ENCODE measurements at places on chromosomes 4 and X.

DNA sequence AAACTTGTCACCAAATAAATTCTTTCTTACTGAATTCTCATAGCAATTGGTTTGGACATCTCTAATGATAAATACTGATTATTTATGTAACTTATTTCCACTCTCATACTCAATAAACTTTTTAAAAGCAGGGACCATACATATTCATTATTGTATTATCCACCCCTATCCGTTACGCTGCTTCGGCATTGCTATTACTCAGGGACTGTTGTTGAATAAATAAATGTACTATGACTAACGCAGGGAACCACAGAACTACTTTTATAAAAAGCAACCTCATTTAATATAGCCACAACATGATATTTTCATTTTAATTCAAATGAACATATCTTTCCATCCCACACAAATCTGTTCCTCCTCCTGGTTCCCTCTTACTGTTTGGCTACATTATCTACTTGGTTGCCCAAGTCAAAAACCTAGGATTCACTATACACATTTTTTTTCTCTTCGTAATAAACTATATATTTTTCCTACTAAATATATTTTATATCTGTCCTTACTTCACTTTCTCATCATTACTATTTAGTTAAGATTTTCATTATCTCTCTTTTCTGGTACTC is 14.9 kb upstream of the ANKRD50 start:
- DNase-seq = no peak

DNA sequence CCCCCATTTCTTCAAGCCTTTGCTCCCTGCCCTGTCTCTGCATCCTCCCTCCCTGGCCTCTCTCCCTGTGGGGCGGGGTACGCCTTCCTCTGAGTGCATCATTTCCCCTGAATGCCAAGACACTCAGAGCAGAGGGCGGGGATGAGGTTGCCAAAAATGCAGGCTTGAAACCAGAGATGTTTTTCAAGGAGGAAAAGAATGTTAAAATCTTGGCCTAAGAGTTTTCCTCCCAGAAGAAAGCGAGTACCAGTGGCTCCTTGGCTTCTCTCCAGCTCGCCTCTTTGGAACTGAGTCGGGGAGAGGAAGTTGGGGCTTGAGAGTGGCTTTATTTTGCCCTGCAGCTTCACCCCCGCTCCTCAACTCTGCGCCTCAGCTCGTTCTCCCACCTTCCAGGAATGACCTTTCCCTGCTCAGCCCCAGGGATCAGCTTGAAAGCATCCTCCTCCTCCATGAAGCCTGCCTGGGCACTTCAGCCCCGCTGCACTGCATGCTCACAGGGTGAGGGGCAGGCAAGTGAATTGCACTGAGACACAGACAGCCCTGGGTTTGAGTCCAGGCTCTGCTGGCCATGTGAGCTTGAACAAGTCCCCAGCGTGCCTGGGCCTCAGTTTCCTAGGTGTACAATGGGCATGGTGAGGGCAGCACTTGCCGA is 57.5 kb upstream of the SORCS2 start:
- DNase-seq = no peak

DNA sequence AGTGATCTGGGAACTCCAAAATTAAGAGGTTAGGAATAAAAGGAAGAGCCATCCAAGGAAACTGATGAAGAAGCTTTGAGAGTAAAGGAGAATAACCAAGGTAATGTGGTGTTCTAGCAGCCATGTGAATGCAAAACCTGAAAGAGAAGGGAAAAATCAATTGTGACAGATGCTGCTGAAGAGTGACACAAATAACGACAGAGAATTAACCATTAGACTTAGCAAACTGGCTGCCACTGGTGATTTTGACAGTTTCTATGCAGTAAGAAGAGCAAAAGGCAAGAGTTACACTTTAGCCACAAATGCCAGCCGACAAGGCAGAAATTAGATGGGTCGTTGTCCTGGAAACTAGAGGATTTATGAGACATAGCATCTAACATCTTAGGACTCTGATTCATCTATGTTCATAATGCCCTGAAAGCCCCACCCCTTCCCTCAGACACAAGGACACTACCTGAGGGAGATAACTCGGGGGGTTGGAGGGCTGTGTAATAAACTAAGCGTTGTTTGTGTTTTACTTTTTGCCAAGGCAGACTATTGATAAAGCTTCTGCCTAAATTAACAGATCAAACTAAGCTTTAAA is 13.0 kb upstream of the TMEM144 start:
- DNase-seq = no peak

DNA sequence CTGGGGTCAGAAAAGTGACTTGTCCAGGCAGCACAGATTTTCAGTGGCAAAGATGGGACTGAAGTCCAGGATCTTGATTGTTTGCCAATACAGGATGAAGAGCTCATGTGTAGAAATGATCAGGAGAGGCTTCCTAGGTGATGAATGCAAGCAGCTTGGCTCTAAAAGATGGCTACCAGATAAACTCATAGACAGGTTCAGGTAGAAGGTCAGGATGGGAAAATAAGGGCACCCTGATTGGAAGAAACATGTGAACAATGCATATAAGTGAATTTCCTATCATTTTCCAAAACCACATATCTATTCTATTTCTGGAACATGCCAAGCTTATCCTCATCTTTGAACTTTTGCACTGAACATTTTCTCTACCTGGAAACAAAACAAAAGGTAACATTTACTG is 87.7 kb downstream of the FAM13A start:
- DNase-seq = no peak

DNA sequence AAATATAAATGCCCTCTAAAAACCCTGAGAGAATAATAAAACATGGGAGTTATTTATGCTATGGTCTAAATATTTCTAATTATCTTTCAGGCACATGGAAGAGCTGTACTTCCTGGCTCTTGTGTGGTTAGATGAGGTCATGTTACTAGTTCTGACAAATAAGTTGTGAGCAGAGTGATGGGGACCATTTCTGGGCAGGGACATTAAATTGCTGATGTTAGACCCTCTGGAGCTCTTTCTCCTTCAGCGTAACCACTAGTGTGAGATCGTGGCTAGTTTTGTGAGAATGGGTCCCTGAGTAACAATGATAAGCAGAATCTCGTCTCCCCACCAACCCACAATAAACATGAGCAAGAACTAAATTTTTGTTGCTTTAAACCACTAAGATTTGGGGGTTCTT is 108.0 kb downstream of the MAML3 start:
- DNase-seq = peak; percentile 62

GRCh38 chr4:76147454-76148141 is 599 bp downstream of the NUP54 start:
- DNase-seq = peak; percentile 54

DNA sequence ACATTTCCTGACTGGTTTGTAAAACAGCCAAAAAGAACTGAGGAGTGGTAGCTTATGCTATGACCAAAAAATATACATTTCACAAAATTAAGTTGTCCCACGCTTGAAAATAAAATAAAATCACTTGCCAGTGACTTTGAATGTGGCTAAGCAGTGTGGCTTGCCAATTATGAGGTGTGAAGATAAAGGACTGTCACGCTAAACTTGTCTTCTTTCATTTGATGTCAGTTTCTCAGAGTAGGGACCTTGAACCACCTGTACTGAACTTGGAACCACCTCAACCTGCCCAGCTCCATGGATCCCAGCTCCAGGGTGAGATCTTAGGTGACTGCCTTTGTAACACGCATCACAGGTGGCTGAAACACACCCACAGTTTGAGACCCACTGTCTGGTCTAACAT is 113.7 kb upstream of the TBL1X start:
- no peak for DNase-seq

- no peak for DNase-seq
Observed at GRCh38 chr4:16154451-16154850, 70.6 kb upstream of the PROM1 start.

GRCh38 chr4:56995525-56995924 is 16.8 kb downstream of the POLR2B start:
- DNase-seq = no peak

GRCh38 chr4:17370818-17371217 is 141.1 kb downstream of the QDPR start:
- no peak for DNase-seq

DNA sequence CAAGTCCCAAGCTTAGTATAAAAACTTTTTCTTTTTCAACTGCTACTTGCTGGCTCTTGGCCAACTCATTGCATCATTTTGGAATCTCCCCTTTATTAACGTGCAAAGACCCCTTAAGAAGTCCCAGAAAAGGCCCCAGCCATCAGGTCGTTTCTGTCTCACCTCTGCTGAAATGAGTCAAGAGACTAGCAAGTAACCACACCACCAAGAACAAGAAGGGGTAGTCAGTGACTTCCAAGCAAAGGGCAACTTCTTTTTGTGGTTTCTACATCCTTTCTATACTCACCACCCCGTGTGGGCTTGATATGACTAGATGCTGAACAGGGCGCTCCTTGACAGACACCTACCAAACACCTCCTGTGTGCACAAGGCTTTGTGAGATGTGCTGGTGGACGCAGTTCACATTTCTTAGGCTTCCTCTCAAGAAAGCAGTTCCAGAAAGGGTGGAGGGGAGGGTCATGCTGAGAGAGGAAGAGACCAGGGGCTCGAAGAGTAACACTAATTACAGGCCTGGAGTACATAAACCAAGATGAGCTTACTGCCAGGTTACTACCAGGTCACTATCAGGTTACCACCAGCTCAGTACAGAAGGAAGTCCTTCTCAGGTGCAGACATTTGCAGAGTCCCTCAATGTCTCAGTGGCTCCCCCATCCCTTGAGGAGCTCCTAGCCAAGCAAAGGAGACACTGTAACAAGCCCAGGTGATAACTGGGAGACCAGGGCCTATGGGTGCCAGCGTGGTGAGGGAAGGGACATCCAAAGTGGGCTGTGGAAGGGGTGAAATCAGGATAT is 19.3 kb downstream of the JAKMIP1 start:
- no peak for DNase-seq

- DNase-seq = no peak
Observed at GRCh38 chr4:45353161-45353560, 626.8 kb upstream of the GNPDA2 start.

GRCh38 chr4:184395971-184396391 is 78.4 kb downstream of the IRF2 start:
- DNase-seq = no peak

GRCh38 chrX:20181598-20182329 is 40.1 kb upstream of the EIF1AX start:
- DNase-seq = no peak

DNA sequence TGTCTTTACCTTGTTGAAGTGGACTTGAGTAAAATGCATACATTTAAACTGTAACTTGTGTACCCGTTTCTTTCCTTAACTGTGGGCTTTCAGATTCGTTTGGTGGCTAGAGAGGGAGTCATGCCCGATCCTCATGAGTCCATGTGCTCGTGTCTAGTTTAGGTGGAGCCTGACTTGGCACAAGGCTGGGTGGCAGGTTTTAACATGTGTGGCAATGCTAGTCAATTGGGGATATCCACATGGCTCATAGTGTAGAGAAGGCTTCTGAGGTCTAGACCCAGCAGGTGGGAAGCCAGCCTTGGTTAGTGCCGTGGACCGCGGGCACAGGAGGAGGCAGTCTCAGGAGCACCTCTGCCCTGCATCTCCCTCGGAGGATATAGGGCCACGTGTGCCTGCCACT is 48.5 kb upstream of the CLCN4 start:
- no peak for DNase-seq

DNA sequence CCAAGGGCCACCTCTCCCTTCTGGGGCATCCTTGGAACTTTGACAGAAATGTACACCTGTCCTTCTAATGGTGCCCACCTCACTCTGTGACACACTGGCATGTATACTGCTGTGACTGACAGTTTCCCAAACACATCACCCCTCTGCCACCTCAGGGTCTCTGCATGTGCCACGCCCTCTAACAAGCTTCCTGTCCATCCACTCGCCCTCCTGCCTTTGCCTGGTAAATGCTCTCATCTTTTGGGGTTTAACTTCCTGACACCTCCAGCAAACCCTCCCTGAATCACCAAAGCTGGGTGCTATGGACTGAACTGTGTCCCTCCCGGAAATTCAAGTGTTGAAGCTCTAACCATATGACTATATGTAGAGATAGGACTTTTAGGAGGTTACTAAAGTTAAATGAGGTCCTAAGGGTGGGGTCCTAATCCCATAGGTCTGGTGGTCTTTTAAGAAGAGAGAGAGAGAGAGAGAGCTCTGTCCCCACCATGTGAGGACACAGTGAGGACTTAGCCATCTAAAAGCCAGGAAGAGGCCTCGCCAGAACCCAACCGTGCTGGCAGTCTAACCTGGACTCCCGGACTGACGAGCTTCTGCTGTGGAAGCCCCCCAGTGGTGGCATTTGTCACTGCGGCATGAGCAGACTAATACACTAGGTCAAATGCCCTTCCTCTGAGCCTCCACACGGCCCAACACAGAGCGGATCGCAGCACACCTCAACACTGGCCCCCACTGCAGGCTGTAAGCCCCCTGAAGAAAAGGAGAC is 95.6 kb downstream of the AFAP1 start:
- peak; percentile 61 for DNase-seq

DNA sequence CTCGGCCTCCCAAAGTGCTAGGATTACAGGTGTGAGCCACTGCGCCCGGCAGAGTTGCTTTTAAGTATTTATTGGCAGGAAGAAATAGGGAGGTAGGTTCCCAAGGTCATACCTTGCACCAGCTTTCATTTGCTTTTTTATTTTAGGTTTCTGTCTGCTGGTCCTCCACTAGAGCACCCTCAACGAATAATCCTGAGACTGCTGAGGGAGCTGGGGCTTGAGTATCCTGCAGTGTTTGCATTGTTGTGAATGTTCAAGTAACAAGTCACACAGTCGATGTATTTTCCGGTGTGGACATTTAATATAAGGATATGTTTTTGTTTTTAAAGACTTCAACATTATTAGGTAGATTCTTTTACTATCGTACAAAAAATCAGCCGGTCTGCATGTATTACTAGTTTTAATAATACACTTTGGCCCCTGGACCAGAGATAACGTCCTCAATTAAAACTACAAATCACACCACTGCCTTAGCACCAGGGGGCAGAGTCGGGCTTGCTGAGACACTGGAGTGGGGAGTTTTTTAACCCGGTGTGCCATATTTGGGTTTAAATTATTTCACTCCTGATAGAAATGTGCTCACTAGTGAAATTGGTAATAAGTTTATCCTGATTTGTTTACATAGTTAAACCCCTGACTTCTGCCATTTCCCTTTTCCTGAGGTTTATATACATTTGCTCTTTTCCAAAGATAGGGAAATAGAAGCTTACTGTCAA is 11.6 kb downstream of the SMIM20 start:
- DNase-seq = no peak

DNA sequence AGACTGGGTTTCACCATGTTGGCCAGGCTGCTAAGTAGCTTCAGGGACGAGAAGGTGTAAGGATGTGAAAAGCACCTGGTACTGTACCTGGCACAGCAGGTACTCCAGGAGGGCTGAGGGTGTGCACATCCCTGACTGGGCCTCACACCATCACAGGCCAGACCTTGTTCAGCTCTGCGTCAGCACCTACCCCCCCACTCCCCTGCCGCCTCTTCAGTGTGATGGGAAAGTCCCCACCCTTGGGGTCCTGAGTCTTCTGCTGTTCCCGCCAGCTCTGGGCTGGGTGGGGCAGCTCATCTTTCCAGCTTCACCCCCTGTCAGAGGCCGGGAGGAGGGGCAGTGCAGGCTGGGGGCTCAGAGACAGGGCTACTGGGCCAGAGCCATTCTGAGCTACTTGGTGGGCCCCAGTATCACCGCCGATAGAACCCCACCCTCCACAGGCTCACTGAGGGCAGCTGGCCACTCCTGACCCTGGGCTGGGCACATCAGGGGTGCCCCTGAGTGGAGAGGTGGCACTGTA is 6.7 kb upstream of the SH3BP2 start:
- DNase-seq = no peak

Data from CMK (cell line).